GM12892 (cell line): ENCODE measurements at places on chromosomes 6 and 20.

DNA sequence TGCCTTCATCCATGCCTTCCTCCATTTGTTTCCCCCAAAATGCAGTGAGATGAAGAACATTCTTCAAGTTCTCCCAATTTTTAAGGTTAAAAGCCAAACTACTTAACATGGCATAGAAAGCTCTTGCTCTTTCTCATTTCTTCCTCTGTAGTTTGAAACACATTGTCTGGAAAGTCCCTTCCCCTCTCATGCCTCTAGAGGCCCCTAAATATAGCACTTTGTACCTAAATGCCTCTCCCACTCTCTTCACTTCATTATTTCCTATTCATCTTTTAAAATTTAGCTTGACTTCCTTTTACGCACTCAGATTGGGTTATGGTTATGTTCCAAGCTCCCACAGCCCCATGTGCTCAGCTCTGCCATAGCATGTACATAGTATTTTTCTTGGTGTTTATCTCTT, 389.3 kb downstream of the HDGFL1 start:
- DNase-seq: no peak

DNA sequence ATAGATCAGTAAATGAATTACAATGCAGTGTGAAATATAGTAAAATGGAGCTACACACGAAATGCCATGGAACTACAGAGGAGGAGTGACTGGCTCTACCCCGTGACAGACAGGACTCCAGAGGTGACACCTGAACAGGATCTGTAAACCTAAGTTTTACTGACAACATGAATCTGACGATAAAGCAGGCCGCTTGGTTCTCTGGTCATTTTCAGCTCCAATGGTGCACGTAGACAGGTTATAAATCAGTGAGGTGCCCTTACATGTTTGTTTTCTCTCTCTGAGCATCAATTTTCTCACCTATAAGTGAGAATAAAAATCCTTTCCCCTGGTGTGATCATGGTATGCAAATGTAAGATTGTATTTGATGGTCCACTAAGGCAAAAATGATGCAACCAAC, 301.7 kb upstream of the PLN start:
- DNase-seq: no peak

- no peak for DNase-seq
Observed at GRCh38 chr6:21946298-21946783, 350.5 kb downstream of the PRL start.

DNA sequence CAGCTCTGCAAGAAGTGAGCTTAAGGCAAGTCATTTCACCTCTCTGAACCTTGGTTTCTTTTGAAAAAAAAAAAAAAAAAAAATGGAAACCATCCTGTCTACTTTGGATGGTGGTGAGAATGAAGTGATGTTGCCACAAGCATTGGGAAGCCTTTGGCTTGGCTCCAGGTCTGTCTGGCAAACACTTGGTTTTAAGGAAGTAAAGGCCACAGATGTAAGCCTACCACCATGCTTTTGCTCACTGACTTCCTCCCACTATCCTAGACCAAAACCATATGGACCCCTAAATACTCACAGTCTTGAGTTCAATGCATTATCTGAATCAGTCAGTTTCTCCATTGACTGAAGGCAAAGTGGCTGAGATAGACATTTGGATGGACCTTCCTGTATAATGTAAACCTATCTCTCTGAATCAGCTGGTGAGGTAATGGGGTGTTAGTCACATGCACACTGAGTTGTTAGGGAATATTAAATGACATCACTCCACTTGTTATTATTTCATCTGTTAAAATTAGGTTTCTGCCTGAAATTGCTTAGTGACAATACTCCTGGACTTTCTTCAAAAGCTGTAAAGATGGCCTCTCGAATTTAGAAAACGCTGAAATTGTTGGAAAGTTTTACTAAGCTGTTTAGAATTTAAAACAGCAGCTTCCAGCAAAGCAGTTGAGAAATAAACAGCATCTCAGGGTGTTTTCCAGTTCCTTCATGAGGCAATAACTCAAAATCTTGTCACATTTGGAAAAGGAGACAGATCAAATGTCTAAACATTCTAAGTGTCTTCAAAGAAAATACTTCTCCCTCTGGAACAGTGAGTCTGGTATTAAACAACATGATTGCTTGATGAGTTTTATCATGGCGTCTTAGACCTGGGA, 833.5 kb downstream of the DHX35 start:
- no peak for DNase-seq

DNA sequence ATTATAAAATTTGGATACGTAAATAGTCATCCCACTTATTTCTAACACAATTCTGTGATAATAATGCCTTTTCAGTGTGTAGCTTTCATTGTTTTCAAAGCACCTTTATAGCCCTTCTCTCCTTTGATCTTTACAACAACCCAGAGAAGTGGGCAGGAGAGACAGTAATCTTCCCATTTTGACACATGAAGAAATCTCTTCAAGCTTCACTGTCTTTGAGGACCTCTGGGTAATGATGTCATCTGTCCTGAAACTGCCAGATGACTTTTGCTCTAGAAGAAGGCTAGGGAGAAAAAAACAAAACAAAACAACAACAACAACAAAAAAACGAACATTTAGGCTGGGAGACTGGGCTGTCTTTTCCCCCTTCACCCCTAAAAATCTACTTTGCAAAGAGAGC, 203.0 kb downstream of the KCNQ5 start:
- DNase-seq: no peak

- DNase-seq: no peak
Observed at GRCh38 chr20:6704132-6704861, 63.2 kb upstream of the BMP2 start.
